Activated CD4-positive, alpha-beta T cell treated with anti-CD3 and anti-CD28 coated beads, Interleukin-2, amount 50 U/mL, for 16 hours (primary cell): ENCODE measurements at places on chromosomes 3 and 15.

DNA sequence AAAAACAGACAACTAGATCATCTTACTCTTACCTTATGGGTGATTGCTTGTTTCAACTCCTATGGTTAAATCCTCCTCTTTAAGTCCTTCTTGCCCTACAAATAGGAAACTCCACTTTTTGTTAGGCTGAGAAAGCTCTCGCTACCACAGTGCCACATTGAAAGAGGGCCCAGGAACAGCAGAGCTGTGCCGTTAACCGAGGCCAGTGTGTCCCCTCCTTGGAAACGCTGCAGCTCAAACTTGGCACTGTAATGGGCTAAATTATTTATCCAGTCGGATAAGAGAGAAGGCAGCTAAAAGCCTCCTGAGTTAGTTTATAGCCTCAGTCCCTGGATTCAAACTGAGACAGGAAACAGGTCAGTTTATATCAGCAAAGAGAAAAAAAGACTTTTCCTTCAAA is 46.1 kb downstream of the KBTBD12 start:
- no peak for DNase-seq

DNA sequence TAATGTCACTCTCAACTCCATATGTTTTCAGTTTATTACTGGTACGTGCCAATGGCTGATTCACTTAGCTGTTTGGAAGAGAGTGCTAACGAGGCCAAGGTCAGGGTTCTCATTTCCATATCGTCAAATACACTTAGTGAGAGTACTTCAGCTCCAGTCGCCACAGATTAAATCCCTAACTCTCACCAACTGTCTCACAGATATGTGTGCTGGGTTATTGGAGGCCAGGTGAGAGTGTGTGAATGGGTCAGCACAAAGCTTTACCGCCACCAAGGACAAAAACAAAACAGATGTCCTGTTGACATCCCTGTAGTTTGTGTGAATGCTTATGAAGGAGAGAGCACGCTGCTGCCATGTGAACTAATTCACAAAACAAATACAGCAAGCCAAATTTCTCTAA is 133.5 kb upstream of the TBL1XR1 start:
- DNase-seq, result no peak

DNA sequence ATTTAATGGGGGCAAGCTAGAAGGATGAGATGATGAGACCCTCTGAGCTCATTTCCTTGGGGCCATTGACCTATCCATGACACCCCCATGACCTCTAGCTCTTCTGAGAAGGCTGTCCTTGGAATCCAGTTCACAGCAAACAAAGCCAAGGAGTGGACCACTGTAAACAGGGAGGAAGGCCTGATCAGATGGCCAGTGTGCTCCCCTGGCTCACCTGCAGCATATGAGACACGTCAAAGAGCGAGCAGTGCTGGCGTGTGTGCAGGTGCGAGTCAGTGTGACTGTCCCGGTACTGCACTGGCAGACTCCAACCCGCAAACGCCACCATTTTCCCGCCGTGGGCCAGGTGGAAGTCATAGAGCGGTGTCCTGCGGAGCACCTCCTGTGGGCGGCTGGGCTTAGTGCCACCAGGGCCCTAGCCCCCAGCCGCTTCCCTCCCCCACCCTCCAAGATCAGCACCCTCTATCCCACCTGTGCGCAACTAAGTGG is 339 bp downstream of the AMT start:
- DNase-seq, result no peak

DNA sequence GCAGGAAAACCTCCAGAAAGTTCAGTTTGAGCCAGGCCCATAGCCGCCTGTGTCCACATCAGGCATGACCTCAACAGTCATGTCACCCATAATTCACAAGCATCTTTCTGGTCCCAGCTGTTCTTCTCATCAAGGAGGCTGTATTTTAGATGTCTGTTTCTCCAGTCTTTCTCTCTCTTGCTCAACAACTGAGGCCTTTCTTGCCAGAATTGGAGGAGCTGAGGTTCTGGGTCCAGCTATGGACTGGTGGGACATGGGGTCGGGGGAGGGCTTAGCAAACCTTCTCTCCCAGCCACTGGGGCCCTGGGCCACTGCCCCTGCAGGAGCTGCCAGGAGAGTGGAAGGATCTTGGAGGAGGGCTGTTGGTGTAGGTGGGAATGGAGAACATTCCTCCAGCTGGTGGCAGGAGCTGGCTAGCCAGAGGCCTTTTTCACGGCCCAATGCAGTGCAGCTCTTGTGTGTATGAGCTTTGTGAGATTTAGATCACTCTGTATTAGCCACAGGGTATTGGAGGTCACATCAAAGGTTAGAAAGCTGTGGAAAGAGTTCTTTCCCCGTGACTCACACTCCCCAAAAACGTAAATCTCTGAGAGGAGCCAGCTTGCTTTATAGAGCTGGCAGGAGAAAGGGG is 23.5 kb downstream of the MAGEF1 start:
- no peak for DNase-seq

GRCh38 chr3:99087277-99087676 is 185.8 kb upstream of the DCBLD2 start:
- no peak for DNase-seq

DNA sequence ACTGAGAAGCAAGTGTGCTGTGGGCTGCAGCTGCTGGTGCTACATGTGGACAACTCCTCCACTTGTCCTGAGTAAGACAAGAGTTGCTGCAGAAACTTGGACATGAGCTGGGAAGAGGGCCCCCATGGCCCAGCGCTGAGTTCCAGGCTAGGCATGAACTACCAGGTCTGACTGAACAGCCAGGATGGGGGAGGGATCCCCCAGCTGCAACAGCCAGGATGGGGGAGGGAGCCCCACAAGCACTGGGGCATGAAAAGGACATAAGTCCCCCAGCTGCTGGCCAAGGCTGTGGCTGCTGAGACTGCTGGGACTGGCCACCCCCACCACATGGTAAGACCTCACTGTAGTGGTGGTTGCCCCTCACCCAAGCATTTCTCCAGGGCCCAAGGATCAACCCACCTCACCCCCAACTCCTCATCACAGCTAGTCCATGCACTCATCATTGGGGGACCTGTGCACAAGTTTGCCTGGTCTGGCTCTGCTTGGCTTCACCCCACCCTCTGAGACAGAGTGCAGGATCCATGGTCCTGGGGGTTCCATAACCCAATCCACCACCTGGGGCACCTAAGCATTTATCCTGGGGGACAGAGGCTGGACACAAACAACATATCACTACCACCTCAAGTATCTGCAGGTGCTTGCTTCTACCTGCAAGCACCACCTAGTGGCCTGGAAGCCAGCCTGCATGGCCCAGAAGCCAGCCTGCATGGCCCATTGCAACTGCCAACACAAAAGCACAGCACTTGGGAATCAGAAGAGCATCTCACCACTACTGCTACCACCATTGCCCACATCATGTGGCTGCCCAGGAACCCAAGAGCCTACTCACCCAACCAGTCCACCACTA is 84.5 kb upstream of the STT3B start:
- DNase-seq, result peak; percentile 28

- DNase-seq, result no peak
Measured at GRCh38 chr3:143247073-143247472, 127.5 kb downstream of the CHST2 start.

- no peak for DNase-seq
Measured at GRCh38 chr3:100561459-100562158, 47.8 kb upstream of the ADGRG7 start.

GRCh38 chr15:53910852-53911251 is 67.4 kb upstream of the UNC13C start:
- no peak for DNase-seq

- DNase-seq, result no peak
Measured at GRCh38 chr15:84864444-84864795, 20.0 kb upstream of the SLC28A1 start.

GRCh38 chr3:56219894-56220805 is 248.1 kb downstream of the ERC2 start:
- no peak for DNase-seq

DNA sequence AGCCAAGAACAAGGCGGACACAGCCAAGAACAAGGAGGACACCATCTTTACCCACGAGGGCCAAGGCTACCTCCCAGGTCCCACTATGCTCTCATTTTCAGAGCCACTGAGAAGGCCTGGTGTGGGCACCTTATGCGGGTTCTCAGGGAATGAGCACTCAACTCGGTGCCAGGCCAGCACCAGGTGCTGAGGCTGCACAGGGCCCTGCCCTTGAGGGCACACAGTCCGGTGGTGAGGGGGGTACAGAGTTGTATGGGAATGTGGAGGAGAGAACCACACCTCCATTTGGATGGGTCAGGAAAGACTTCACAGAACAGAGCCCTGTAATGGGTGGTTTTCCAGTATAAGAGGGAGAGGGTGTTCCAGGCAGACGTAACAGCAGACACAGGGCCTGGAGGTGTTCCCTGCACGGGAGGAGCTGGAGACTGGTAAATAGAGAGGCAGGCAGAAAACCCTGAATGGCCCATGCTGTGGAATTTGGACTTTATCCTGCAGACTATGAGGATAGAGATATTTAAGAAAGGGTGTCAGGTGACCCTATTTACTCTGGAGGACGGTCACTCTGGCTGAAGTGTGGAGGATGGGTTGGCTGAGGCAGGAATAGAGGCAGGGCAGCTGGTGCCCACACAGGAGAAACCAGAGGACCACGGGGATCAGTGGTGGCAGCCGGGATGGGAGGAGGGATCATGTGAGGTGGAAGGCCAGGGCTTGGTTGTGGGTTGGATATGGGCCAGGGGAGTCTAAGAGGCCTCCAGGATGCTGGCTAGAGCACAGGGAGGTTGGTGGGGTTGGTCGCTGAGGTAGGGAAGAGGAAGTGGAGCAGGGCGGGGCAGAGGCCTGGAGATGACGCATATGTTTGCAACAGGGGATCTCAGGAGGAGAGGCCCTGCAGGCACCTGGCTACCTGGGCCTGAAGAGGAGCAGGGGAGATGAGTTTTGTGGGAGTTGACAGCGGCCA is 34.6 kb downstream of the CRABP1 start:
- DNase-seq, result no peak

DNA sequence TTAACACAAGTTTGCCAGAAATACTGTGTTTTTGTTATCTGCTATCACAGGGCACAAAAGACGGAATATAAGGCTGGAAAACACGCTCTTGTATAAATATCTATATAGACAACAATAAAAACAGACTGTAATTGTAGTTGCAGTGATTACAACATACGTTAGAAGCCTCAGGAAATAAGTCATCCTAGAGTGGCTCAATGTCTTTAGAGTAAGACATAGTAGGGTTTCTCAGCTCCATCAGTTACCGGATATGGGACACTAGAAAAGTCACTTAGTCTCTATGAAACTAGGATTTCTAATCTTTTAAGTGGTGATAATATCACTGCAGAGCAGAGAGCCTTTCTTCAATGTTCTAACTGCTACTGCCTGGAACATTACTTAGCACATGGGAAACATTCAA is 208.8 kb downstream of the STAG1 start:
- DNase-seq, result no peak

DNA sequence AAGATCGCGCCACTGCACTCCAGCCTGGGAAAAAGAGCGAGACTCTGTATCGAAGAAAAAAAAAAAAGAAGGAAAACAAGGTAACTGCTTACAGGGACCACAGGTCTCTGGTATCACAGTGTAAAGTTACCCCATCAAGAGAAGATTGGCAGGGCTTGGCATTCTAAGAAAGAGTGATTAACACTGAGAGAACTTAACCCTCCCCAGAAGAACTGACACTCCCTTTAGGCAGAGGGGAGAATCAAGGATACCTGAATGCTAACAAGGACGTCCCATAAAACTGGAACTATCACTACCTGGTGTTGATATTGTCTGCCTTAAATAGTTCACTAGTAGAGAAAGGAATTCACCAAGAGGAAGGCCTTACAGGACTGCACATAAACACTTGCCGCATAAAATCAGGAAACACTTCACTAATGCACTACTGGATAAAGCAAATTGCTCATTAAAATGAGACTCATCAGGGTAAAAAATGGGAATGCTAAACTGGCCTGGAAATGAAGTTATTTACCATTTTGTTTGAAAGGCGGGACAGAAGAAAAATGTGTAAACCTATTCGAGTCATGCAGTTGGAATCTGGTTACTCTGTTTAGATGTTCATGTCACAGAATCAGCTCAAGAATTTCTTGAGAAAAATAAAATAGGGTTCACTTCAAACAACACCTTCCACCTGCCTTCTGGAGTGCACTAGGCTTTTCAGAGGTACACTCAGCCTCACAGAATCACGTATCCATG is 121.6 kb downstream of the FOXP1 start:
- DNase-seq, result no peak

DNA sequence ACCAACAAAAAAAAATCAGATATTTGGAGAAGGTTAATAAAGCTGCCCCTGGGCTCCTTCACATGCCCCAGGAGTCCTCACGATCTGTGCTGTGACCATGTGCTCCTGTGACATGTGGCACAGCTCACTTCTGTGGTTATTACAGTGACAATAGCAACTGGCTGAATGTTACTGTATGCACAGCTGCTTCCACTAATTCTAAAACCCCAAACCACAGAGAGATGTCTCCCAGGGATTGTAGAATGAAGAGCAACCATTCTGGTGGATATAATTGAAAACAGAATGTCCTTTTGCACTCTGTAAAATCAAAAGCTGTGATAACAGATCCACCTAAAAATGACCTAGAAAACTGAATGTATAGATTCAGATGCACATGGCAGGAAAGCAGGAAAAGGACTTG is 489.2 kb upstream of the CNTN4 start:
- no peak for DNase-seq

DNA sequence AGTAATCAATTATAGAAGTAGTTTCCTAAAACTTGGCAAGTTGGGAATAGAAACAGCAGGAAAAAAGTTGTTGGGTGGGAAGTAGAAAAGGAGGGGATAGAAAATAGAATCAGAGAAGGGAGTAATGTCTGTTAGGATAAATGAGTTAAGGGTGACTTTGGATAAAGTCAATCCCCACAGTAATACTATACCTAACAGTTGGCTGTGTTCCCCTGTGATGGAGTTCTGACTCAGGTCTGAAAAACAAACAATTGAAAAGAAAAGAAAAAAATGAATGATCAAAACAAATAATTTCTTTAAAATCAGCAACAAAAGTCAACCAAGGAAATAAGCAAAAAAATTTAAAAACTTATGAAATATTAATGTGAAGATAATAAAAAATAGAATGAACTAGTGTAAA is 50.3 kb downstream of the EMC4 start:
- DNase-seq, result no peak

GRCh38 chr3:108862865-108863798 is 40.5 kb downstream of the TRAT1 start:
- peak; percentile 47 for DNase-seq

- DNase-seq, result no peak
Measured at GRCh38 chr15:87734571-87735373, 521.8 kb downstream of the NTRK3 start.

GRCh38 chr3:72487078-72487765 is 361.0 kb downstream of the SHQ1 start:
- DNase-seq, result peak; percentile 57

GRCh38 chr3:66353530-66353929 is 132.7 kb downstream of the SLC25A26 start:
- DNase-seq, result no peak

GRCh38 chr3:126082362-126083137 is 1.4 kb downstream of the SLC41A3 start:
- DNase-seq, result peak; percentile 6

DNA sequence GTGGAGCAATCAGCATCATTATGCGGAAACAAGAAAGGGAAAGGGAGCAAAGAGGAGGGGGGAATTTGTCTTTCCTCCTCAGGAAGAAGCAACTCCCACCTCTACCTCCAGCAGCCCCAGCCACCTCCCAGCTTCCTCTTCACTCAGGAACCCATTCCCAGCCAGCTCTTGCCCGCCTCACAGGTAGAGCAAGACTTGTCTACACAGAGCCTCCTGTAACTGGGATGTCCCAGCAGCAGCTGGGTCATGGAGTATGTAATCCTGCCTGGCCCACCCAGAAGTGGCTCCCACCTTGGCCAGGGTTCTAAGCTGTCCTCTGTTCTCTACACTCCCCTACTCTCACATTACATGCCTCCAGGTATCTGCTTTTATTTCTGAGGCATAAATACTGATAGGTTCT is 14.0 kb downstream of the IGDCC3 start:
- DNase-seq, result no peak

- DNase-seq, result no peak
Measured at GRCh38 chr15:74816624-74817369, 4.2 kb downstream of the LMAN1L start.
